ENCODE measurements at places on chromosomes 2 and 18. TPM values are rescaled to one million over a fixed set of nuclear protein-coding genes. Genes with fewer than 3 reads are reported as not detected.
A peak's percentile ranks its signal among the peaks of the same experiment; 100 is the strongest.

GRCh38 chr2:241777686-241778627 lies 1.3 kb downstream of the GAL3ST2 start:
- no peak for DNase-seq

The TMEM247 gene
- total RNA-seq = not detected

The PAIP2B gene
- total RNA-seq = 7.6 TPM

DNA sequence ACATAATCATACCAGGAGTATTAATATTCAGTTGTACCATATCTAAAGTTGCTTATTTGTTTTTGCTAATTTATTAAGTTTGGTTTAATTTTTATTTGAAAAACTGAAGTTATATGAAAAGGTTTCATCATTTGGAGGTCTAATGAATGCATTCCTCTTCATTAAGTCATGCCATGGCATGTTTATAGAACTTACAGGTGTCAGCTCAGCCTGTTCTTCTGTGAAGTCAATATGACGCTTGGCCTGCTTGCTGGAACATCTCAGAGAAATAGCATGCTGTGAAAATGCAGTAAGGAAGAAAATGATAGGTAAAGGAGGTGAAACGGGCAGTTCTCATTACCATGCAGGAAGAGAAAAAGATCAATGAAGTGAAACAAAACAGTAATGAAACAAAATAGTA lies 58.2 kb downstream of the RAPH1 start:
- DNase-seq = no peak

The AQP12B gene
- total RNA-seq = not detected

- no peak for DNase-seq
These were observed 161.2 kb upstream of the PIEZO2 start for GRCh38 chr18:11310476-11311086.

DNA sequence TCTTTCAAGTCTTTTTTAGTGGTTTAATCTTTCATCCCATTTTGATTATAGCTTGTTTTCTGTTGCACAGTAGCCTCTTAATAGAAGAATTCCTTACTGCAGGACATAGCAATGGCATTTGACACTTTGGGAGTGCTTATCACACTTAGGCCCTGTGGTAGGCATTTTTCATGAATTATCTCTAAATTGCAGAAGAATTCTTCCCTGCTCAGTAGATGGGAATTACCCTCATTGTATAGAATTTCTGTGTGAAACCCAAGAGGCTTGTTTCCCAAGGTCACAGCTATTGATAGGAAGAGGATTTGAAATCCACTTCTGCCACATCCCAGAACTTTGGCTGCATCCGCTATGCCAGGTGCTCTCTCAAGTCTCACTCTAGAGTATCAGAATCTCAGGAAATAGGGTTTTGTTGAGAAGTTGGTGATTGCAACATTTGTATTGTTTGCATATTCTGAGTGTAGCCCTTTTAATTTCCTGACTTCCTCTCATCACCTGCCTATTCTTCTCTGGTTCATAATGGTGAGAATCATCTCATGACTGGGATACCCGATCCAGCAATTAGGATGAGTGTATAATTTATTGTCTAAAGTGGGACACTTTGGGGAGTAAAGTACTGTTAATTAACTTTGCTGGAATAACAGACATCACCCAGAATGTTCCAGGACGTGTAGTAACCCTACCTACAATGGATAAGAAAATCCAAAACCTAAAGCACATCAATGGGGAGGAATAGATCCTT lies 255.2 kb upstream of the RASGRP3 start:
- no peak for DNase-seq

The PTPRN gene
- total RNA-seq = 1.0 TPM

- peak; percentile 92 for DNase-seq
These were observed at the start of gene IGFBP5 for GRCh38 chr2:216695401-216695821. IGFBP5 (minus strand) TSS chr2:216695549; CDS start chr2:216694775, 774 bp downstream.

- no peak for DNase-seq
These were observed 199.4 kb downstream of the LRRTM1 start for GRCh38 chr2:80105015-80105640.

DNA sequence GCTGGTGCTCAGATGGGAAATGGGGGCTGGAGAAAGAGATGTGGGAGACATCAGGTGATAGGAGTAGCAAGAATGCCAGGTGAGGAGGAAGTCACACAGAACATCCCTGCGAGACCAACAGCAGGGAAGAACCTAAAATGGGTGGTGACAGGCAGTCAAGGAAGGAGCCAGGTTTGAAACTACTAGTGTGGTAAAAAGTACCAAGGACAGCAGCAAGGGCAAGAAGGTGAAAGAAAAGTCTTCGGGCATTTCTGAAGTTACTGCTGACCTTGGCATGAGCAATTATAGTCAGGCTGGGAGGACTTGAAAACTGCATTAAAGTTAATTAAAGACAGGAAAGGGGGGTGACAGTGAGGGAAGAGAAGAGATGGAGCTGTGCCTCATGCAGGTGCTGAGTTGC lies 410.4 kb downstream of the RAD51AP2 start:
- no peak for DNase-seq

The BCL11A gene
- total RNA-seq = 10.9 TPM

DNA sequence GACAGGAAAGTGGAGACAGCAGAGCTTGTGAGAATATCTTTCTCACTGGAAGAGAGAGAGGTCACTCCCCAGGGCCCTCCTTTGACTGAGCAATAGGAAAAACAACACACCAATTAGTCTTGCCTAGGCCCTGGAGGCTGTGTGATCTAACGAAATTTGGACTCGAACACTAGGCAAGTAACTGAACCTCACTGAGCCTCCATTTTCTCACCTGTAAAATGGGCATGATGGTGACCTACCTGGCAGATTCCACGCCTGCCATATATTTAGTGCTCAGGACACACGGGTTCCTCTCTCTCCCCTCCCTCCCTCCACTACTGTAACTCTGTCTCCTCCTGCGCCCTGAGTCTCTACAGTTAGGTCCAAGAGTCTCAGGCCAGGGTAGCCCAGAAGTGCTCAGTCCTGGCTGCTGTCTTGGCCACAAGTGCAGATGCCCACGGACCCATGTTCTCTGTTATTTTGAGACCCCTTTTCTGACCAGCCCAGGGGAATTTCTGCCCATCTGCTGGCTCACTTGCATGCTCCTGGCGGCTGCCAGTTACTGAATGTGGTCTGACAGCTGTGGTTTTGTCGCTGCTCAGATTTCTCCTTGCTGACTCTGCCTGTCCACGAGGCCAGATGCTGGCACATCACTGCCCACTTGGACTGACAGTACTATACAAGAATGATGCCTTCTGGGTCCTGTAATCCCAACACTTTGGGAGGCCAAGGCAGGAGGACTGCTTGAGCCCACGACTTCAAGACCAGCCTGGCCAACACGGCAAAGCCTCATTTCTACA lies 9.6 kb upstream of the GIGYF2 start:
- DNase-seq = no peak

DNA sequence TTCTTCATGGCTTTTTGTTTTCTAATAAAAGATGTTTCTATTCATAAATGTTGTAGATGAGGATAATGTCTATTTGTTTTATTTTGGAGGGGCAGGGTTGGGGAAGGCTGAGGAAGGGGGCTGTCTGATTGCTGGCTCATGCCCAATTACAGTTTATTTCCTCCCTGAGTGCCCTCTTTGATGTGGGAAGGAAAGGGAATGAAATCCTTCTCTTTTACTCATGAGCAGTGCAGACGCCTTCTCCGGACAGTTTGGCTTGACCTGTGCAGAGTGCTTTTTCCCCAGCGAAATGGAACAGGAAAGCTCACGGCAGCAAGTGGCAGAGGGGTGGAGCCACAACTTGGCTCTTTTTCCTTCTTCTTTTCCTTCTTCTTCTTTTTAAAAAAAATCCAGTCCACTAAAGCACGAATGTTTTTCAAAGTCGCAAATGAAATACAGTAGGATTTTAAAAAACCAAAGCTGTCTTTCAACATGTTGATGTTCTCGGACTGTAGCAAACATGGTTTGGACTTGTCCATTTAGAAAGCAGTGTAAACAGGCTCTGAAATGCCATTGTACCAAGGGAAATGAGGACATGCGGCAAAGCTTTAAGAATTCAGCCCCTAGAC lies 34.5 kb downstream of the RAB31 start:
- DNase-seq = no peak

DNA sequence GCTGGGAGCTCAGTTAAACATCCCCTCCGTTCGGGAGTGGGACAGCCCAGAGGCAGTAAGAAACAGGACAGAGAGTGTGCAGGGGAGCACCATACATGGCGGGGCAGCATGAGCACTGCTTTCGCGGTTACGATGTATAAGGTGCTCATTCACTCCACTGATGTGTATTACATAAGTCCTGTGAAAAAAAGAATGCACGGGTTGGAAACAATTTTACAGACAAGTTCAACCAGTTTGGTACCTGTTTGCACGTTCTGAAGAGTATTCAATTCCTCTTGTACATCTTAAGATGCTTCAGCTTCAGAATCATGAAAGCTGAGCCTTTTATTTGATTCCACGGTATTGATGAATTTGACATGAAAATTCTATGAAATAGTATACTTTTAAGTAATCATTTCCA lies 97.8 kb upstream of the NETO1 start:
- DNase-seq = no peak

The RUFY4 gene
- total RNA-seq = not detected

GRCh38 chr2:47905386-47906156 lies 727 bp downstream of the FBXO11 start:
- DNase-seq = peak; percentile 23

GRCh38 chr2:74778381-74779264 lies 55.3 kb upstream of the HK2 start:
- peak; percentile 2 for DNase-seq

DNA sequence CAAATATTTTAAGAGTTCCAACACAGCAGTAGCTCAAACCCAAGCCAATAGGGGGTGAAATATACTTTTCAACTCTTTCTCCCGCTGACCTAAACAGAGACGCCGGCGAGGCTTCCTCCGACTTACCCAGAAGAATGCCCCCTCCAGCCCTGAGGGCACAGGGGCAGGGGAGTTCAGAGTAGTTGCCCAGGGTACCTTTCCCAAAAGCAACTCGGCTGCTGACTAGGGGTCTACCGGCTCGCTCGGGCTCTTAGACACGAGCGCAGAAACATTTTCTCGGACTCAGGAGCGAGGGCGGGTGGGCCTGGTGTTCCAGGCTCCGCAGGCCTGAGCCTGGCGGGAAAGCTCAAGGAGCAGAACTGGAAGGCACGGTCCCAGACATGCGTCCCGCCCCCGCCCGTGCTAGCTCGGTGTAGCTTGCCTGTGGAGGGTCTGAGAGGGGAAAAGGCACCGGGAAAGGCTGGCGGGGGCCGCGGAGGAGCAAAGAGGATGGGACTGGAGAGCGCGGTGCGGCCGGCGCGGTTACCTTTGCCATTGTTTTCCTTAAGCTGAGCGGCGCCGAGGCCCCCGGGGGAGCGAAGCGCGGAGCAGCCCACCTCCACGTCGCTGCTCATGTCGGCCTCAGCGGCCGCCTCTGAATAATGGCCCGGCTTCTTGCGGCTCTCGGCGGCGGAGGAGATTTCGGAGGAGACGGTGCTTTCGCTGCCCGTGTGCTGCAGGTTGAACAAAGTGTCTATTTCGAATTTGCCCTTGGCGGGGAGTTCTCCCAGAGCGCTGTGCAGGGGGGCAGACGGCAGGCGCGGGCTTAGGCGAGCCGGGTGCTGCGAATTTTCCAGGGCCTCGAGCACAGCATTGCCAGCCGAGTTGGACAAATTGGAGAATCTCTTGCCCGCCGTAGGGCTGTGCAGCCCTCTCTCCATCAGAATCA lies 674 bp downstream of the EVX2 start:
- no peak for DNase-seq

GRCh38 chr2:124725187-124725586 lies 700.1 kb downstream of the CNTNAP5 start:
- DNase-seq = no peak

All from urinary bladder (tissue), 4 donors.